ENCODE measurements at places on chromosomes 11 and 22.

DNA sequence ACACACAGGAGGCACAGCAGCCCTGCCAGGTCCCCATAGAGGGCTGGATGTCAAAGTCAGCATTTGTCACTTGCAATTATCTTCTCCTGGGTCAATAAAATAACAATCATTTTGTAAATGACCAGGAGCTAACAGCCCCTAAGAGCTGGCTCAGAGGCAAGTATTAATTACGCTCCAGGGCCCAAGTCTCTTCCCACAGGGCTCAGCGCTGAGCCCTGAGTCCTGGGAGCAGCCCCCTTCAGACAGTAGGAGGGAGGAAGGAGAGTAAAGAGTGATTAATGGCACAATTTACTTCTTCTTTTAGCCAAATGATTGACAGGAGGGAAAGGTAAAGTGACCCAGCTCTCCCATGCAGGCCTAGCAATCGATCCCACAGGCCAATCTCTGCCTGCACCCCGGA lies 99.0 kb upstream of the DRD2 start:
- DNase-seq = no peak
- peaks cover 2% of the 10 kb centered on the region for H3K36me3 ChIP-seq
- peaks cover 14% of the 10 kb centered on the region for H3K27me3 ChIP-seq
- H3K4me3 ChIP-seq = no peak overlapping the region
- no peaks in the 10 kb centered on the region for H3K4me1 ChIP-seq

DNA sequence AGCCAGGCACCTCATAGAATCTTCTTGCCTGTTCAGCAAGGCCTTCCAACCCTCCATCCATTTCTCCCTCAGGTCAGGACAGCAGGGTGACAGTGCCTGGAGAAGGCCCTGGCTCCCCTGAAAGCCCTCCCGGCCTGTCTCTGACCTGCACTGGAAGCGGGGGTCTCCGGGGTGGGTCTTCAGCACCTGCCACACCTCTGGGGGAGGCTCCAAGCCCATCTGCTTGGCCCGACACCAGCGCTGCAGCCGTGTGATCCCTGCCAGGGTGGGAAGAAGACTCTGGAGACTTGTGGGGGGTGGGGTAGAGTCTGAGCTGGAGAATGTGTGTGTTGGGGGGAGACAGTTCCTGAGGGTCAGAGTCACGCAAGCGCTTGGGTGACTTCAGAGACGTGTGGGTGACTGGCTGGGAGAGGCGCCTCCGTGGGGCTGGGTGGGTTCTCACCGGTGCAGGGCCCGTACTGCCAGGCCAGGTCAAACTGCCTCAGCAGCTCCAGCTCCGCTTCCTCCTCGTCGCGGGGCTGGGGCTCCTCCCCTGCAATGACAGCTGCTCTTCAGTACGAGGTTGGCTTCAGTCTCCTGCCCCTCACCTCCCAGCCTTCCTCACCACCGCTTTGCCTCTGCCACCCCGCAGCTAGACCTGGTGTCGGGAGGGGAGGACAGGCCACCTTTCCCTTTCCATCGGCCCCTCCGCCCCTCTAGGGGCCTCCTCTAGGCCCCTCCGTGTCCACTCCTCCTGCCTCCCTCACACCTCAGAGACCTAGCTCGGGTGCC lies 615 bp downstream of the POLD4 start:
- no peak for DNase-seq
- H3K27me3 ChIP-seq = no peaks in the 10 kb centered on the region
- H3K4me1 ChIP-seq = peaks cover 53% of the 10 kb centered on the region
- peak overlapping the region; percentile 98 for H3K27ac ChIP-seq
- peak overlapping the region; percentile 89 for H3K4me3 ChIP-seq

DNA sequence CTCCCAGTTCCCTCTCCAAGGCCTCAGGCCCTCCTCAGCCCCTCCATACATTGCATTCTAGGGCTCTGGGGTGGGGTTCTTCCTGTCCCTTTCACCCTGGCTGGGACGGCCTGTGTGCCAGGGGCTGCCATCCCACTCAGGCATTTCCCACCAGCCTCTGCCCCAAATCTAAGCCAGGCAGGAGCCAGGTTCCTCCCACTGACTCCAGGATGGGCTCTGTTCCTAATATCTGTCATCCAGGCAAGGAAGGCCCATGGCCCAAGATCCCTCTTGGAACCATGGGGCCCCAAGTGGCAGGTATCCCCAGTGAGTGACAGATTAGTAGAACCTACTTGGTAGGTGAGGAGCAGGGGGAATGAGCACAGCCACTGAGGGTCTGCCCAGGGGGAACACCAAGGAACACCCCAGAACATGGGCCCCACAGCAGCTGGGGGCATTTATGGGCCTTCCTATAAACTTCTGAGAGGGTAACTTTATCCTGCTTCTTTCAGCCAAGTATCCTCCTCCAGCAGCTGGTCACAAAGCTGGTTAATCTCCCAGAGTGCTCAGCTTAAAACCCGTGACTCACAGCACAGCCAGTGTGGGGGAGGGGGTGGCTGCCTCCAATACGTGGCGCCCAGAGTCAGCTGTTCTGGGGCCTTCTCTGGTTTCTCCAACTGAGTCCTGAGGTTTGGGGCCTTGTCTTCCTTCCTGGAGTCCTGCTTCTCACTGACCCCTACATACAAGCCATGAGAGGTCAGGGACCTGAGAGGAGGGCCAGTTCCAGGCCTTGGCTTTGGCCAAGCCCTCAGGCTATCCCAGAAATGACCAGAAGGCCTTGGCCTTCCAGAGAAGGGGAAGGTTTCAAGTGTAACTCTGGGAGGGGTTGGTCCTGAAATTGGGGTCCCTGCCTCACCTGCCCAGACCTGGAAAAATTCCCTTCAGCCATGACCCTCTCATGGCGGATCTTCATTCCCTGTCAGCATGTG lies 19.9 kb upstream of the MYOD1 start:
- H3K4me3 ChIP-seq = no peak overlapping the region
- DNase-seq = no peak
- H3K36me3 ChIP-seq = peaks cover 2% of the 10 kb centered on the region
- no peak overlapping the region for H3K27ac ChIP-seq
- no peaks in the 10 kb centered on the region for H3K4me1 ChIP-seq

DNA sequence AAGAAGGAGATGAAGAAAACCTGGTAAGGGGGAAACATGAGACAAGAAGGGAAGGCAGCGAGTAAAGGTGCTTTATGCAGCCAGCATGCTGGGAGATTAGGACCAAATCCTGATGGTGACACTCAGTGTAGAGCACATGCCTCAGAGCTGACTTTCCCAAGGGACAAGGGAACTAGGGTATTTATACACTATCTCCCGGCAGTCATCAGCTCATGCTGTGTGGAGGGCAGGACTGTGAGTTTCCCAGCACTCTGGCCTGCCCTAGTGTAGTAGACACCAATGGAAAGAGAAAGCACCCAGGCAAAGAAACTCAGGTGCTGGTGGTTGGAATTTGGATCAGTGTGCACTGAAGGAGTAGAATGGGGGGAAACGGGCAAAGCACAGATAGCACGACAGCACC lies 128.3 kb upstream of the CSNK2A3 start:
- no peak for DNase-seq
- H3K36me3 ChIP-seq = no peaks in the 10 kb centered on the region
- peaks cover 30% of the 10 kb centered on the region for H3K27me3 ChIP-seq
- no peak overlapping the region for H3K4me3 ChIP-seq
- no peak overlapping the region for H3K27ac ChIP-seq
- H3K4me1 ChIP-seq = no peaks in the 10 kb centered on the region

- H3K27ac ChIP-seq = no peak overlapping the region
- H3K4me1 ChIP-seq = no peaks in the 10 kb centered on the region
- no peak for DNase-seq
- no peak overlapping the region for H3K4me3 ChIP-seq
- peaks cover 51% of the 10 kb centered on the region for H3K27me3 ChIP-seq
Measured at GRCh38 chr11:36015799-36016198, 71.9 kb downstream of the LDLRAD3 start.

- no peak overlapping the region for H3K27ac ChIP-seq
- no peaks in the 10 kb centered on the region for H3K4me1 ChIP-seq
- DNase-seq = no peak
- no peak overlapping the region for H3K4me3 ChIP-seq
- H3K36me3 ChIP-seq = no peaks in the 10 kb centered on the region
Measured at GRCh38 chr11:80595011-80595410, 1154.2 kb upstream of the TENM4 start.

DNA sequence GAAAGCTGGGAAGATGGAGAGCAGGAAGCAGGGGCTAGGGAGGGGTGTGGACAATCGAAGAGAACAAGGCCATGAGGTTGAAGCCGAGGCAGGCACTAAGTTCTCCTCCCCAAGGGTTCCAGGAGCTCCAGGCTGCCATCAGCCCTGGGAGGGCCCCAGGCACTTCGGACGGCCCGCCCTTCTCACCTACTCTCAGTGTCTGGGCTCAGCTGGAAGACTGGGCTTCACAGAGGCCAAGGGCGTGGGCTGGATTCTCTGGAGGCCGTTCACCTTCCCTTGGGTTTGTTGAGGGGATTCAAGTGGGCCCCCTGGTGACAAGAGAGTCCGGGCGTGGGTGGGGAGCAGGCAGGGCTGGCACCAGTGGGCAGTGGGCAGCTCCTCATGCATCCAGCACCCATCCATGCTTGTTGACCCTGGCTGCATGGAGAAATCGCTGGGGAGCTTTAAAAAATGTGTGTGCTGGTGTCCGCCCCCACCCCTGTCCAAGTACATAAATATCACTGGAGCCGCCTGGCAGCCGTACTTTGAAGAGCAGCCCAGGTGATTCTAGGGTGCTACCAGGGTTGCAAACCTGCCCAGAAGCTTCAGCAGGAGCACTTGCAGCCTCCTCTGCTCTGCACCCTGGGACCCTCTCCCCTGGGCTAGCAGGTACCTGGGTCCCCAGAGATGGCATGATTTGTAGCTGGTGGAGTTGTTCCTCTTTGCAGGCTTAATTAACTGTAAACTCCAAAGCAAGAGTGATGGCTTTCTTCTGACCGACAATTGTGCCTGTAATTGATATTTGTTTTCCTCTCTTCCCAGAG lies 74.3 kb downstream of the RTL6 start:
- no peaks in the 10 kb centered on the region for H3K36me3 ChIP-seq
- no peak for DNase-seq
- peaks cover 80% of the 10 kb centered on the region for H3K27me3 ChIP-seq
- no peaks in the 10 kb centered on the region for H3K4me1 ChIP-seq
- peak overlapping the region; percentile 73 for H3K27ac ChIP-seq

GRCh38 chr11:119006656-119007055 lies 8.7 kb downstream of the CENATAC start:
- no peaks in the 10 kb centered on the region for H3K4me1 ChIP-seq
- no peaks in the 10 kb centered on the region for H3K27me3 ChIP-seq
- H3K27ac ChIP-seq = no peak overlapping the region
- no peak for DNase-seq
- no peak overlapping the region for H3K4me3 ChIP-seq
- H3K36me3 ChIP-seq = peaks cover 65% of the 10 kb centered on the region

GRCh38 chr11:132123449-132123848 lies 753.0 kb downstream of the NTM start:
- no peak overlapping the region for H3K4me3 ChIP-seq
- H3K36me3 ChIP-seq = no peaks in the 10 kb centered on the region
- DNase-seq = no peak
- H3K27me3 ChIP-seq = no peaks in the 10 kb centered on the region
- no peak overlapping the region for H3K27ac ChIP-seq

- H3K27me3 ChIP-seq = no peaks in the 10 kb centered on the region
- H3K4me1 ChIP-seq = no peaks in the 10 kb centered on the region
- no peaks in the 10 kb centered on the region for H3K36me3 ChIP-seq
- no peak for DNase-seq
- no peak overlapping the region for H3K27ac ChIP-seq
- no peak overlapping the region for H3K4me3 ChIP-seq
Measured at GRCh38 chr11:100830274-100830673, 143.2 kb downstream of the ARHGAP42 start.

- H3K4me1 ChIP-seq = peaks cover 11% of the 10 kb centered on the region
- H3K27me3 ChIP-seq = no peaks in the 10 kb centered on the region
- DNase-seq = no peak
- H3K4me3 ChIP-seq = no peak overlapping the region
Measured at GRCh38 chr11:62504158-62504973, 42.2 kb downstream of the AHNAK start.

- no peak overlapping the region for H3K27ac ChIP-seq
- no peak overlapping the region for H3K4me3 ChIP-seq
- DNase-seq = no peak
- H3K36me3 ChIP-seq = no peaks in the 10 kb centered on the region
Measured at GRCh38 chr11:101612481-101612880, 28.7 kb upstream of the TRPC6 start.

All from central memory CD8-positive, alpha-beta T cell (primary cell).